ENCODE measurements at places on chromosomes 6 and 20. TPM values are rescaled to one million over a fixed set of nuclear protein-coding genes. Genes with fewer than 3 reads are reported as not detected.

PHACTR1 gene
- total RNA-seq = 5.6 TPM

DNA sequence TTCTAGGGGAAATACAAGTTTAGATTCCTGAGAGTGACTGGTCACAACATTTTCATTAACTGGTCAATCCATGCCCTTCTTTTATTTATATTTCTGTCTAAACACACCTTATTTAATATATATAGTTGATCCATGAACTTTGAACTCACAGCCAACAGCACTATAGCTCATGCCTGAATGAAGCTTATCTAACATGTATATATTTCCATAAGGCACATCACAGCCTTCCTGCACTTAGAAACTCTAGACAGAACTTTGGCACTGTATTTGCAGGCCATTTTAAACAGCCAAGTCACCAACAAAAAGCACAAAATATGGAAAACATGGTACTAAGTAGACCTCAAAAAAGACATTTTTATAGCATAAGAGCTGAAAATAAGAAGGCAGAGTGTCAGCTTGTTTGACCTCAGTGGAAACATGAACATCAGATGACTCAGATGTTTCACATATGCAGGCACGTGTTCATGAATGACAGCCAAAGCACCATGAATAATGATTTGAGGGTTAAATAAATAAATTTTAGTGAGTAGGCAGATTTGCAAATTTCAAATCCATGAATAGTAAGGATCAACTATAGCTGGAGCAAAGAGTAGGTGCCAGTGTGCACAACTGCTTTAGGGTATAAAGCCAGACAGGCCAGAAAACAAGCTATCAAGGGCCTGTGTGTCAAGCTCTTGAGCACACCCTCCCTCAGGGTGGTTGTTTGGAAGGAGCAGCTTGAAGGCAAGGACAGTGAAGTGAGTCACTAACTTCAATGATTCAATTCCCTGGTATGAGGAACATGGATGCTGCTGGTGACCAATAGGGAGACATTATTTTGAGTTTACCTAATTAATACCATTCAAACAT lies 88.9 kb upstream of the NT5E start:
- peak; percentile 22 for DNase-seq

MTG2 gene
- total RNA-seq = 25.6 TPM

COL10A1 gene
- total RNA-seq = not detected

- no peak for DNase-seq
These were observed 189.1 kb downstream of the TBX18 start for GRCh38 chr6:84575264-84575663.

TNF gene
- total RNA-seq = 0.33 TPM

GRCh38 chr20:33046412-33046811 lies 7.3 kb upstream of the BPIFB3 start:
- no peak for DNase-seq

- DNase-seq = no peak
These were observed 22.6 kb downstream of the ETV7 start for GRCh38 chr6:36364669-36365479.

DNA sequence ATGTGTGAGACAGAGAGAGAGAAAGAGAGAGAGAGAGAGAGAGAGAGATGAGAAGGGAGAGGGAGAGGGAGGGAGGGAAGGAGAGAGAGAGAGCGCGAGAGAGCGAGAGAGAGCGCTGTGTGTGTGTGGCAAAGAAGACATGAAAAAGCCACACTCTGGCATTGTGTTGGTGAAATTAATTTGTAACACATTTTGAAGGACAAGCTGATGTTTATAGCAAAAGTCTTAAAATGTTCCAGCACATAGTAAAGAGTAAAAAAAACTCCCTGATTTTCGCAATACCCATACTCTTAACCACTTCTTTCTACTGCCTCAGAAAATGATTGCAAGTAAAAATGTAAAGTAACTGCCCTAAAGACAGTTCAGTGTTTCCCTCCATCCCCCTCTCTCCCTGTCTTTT lies 56.7 kb downstream of the SLC22A1 start:
- DNase-seq = no peak

LCA5 gene
- total RNA-seq = 8.2 TPM
